ENCODE measurements at places on chromosomes 13 and 19.

- no peak for DNase-seq
Observed at GRCh38 chr19:7251494-7251893, 42.7 kb downstream of the INSR start.

DNA sequence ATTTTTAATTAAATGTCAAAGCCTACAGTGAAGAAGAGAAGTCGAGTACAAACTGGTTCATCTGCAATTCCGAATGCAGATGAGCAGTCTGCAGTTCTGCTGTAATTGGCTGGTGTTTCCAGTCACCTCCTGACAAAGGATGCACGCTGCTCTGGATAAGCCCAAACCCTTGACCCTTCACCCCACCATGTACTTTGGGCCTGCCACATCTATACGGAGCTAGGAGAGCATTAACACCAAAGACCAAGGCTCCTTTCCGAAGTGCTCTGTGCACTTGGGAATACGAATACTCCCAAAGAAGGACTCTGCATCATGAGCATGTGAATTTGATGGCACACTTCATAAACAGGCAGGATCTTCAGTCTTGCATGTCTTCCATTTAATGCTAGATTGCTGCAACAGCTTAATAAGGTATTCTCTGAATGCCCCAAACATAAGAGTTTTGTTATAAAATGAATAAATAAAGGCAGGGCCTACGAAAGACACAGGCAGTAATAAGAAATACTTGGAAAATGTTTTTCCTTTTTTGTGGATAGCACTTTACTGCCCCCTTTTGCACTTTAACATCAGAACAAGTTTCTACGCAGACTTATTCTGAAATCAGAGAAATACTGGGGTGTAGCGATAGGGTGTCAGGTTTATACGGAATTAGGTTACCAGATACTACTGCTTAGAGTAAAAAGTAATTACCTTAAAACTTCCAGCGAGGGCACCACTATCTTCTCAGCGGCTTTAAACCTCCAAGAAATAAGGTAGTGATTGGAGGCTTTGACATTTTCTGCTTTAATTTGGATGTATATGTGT, 15.0 kb downstream of the EFNB2 start:
- DNase-seq: peak; percentile 35

DNA sequence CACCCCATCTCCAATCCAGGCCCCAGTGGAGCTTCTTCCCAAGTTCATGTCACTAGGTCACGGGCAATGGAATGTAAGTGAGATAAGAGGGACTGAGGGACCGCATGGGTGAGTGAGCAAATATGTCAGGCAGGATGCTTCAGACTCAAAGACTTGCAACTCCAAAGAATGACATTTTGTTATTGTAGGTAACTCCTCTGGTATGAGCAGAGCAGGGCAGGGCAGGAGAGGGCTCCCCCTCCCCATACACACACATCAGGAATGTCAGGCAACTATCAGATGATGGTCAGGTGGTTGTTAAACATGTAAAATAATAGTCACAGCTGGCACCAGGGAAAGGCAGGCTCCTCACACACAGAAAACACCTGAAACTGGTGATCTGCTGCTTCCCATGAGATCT, 10.6 kb downstream of the ERVV-2 start:
- DNase-seq: no peak

DNA sequence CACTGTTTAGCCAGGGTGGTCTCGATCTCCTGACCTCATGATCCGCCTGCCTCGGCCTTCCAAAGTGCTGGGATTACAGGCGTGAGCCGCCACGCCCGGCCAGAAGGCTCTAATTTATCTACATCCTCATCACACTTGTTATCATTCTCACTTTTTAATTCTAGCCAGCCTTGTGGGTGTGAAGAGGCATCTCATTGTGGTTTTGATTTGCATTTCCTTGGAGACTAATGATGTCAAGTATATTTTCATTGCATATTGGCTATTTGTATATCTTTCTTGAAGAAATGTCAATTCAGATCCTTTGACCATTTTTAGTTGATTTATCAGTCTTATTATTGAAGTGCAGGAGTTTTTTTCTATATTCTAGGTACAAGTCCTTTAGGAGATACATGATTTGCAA, 27.7 kb upstream of the HIF3A start:
- no peak for DNase-seq

GRCh38 chr19:1882089-1882785, 3.1 kb downstream of the ABHD17A start:
- no peak for DNase-seq

DNA sequence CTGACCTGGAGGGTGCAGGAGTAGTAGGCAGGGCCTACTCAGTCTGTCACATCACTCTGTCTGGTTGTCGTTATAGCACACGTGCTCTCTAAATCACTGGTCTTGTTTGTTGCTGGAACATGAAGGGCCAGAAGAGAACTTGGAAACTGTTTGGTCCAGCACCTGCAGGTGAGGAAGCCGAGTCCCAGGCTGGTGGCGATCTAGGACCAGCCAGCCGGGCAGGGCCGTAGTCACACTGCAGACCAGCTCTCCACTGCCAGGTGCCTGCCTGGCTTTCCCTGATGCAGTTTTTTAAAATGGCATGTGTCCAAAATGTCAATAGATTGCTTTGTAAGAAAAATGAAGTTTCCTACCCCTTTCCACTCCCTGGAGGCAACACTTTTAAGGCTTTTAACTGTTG, 53.7 kb downstream of the GGACT start:
- DNase-seq: no peak

DNA sequence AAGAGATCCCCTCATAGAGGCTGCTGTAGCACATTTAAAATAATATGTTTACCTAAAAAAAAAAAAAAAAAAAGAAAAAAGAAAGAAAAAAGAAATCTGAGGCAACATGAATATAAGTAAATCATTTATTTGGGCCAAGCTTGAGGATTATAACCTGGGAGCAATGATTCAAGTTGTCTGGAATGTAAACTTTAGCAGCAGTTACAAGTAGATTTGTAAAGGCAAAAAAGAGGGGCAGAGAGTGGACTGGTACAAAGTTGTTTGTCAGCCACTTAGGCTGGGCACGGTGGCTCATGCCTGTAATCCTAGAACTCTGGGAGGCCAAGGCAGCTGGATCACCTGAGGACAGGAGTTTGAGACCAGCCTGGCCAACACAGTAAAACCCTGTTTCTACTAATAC, 11.3 kb downstream of the ZNF43 start:
- DNase-seq: no peak

- DNase-seq: no peak
Observed at GRCh38 chr13:27617881-27618321, 2.4 kb downstream of the LNX2 start.

- DNase-seq: no peak
Observed at GRCh38 chr19:45508417-45508860, 1.2 kb downstream of the VASP start.

DNA sequence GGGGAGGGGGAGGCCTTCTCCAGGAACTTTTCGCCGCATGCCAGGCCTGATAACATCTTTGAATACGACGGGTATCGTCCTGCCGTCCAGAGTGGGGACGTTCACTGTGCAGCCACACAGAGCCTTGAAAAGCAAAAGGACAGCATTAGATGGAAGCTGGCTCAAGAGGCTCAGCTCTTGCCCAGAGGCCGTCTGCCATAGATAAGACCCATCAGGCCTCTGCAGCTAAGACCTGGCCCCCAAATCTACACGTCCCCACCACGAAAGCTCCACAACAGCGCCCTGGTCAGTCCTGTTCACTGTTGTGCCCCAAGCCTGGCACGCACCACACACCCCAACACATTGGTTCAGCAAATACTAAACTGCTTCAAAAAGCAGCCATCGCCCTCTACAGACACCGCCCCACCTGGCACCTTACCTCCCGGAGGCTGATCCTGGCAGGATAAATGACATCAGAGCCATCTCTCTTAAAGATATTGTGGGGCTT, 2.1 kb downstream of the DNAJB1 start:
- no peak for DNase-seq

DNA sequence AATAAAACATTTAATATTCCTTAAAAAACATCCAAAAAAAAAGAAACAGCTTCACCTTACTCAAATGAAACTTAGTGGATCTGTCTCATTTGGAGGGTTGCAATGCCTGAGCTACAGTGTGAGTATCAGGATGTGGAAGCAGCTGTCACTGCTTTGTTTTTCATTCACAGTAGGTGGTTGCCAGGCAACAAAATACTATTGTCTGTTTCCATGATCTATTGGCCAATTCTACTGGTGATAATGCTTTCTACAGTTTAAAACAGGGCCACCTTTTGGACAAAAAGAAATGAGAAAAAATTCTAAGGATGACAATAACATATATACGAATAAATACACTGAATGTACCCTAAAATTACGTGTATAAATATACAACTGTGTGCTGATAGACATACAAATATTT, 3.0 kb downstream of the ENOX1 start:
- peak; percentile 18 for DNase-seq

DNA sequence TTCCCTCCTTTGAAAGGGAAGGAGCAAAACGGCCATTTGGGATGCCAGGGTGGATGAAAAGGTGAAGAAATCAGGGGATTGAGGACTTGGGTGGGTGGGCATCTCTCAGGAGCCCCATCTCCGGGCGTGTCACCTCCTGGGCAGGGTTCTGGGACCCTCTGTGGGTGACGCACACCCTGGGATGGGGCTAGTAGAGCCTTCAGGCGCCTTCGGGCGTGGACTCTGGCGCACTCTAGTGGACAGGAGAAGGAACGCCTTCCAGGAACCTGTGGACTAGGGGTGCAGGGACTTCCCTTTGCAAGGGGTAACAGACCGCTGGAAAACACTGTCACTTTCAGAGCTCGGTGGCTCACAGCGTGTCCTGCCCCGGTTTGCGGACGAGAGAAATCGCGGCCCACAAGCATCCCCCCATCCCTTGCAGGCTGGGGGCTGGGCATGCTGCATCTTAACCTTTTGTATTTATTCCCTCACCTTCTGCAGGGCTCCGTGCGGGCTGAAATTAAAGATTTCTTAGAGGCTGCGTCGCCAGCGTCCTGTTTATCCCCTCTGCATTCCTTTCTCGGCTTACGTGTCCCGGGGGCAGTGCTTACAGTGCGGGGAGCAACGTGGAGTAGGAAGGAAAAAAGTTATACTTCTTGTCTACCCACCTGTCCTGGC, 15.2 kb upstream of the S1PR4 start:
- peak; percentile 90 for DNase-seq

DNA sequence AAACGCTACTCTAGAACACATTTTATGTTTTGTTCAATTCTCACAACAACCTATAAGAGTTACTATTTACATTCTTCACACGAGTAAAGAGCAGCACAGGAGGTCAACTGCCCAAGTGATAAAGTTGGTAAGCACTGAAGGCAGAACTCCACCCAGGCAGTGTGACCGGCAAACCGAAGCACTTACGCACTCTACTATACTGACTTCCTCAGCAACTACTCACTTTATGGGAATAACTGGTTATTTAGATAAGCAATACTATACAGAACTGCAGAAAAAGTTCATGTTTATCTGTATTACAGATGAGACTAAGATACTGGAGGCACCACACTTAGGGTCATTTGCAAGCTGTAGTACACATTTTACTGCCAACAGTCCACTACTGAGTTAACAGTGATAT, 28.8 kb downstream of the FOXO1 start:
- DNase-seq: no peak

GRCh38 chr19:35318679-35319448, 10.1 kb upstream of the CD22 start:
- DNase-seq: peak; percentile 81

DNA sequence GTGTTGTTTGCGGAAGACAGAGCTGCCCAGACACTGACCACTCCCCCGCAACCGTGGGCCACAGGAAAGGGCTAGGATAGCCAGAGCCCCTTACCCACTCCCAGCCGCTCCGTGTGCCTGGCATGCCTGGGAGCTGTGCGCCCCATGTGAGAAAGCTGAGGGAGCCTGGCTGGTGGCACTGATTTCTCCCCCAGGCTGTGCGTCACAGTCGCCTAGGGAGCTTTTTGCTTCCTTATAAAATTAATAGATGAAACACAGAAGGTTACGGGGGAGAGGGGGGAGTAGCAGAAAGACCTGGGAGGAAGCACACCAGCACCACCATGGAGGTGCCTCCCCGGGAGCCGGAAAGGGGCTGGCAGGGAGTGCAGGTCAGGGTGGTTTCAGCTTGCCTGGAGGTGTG, 24.7 kb downstream of the DPF1 start:
- no peak for DNase-seq

GRCh38 chr19:4052993-4053422, 13.7 kb downstream of the ZBTB7A start:
- DNase-seq: no peak

DNA sequence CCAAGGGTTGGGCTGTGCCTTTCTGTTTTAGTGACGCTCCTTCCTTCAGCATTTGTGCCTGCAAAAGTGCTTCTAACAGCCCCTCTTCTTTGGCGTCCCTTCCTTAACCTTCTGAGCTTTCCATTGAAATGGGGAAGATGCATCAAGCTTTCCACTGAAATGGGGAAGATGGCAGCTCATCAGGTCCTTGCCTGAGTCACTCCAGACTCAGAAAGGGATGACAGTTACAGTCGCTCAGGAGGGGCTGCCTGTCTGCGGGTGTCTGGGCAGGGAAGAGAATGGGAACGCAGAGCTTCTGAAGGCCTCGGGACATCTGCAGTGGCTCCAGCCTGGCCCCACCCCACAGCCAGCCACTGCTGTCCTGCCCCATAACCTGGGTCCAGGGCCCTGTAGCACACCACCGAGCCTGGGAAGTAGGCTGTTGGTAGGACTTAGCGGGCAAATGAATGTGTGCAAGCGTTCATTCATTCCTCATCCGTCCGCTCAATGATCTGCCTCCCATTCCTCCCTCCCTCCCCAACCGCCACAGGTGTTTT, 9.8 kb downstream of the AP1M1 start:
- DNase-seq: no peak

DNA sequence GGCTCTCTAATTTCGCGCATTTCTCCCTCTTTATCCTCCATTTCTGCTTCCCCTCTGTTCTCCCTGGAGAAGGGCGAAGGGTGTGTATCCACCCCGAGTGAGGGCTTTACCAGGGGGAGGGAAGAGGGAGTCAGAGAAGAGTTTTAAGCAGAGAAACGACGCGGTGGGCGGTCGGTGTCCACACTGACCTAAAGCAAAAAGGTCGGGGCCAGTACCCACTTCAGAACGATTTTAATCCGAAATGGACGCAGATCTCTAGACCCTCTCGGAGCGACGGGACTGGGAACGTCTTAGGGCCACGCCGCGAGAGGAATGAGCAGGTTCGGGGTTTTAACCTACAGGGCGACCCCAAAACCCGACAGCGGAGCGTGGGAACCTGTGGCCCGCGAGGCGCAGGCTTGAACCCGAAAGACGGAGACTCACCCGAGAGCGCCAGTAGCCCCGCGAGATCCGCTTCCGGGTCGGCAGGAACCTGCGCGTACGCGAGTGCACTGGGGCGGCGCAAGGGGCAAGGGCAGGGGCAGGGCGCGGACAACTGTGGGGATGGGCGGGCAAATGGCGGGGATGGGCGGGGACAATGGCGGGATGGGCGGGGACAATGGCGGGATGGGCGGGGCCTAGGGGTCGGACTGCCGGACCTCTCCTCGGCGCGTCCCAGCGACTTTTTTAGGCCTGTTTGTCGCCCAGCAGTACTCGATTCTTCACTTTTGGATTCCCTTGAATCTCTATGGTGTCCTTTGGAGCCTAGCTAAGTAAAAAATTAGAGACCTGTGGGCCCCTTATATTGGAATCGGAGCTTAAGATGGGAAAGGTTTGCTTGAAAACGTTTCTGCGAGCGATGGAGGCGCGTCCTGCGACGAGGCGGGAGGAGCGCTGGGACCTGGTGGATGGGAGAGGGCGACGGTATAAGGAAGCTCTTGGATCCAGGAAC, at the start of gene ZNF677:
ZNF677 (minus strand) TSS at position 463 of the 931 bp plus-strand sequence. CDS start 3,323 bp downstream, outside the sequence.
- peak; percentile 97 for DNase-seq
